ENCODE measurements at places on chromosomes 3 and 15.

DNA sequence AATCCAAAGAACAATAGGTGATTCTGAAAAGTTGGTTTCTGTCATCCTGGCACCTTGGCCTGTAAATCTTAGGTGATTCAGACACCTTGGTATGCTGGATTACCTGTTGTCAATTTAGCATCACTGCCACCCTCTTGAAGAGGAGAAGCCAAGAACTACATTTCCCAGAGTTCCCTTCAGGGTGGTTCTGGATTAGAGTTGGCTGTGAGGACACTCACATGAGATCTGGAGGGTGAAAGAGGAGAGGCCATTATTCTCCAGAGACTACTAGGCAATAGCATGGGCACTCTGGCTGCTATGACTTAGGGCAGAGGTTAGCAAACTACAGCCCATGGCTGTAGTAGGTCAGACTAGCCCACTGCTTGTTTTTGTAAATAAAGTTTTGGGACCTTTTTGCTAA lies 41.7 kb upstream of the CORO2B start:
- DNase-seq: no peak

DNA sequence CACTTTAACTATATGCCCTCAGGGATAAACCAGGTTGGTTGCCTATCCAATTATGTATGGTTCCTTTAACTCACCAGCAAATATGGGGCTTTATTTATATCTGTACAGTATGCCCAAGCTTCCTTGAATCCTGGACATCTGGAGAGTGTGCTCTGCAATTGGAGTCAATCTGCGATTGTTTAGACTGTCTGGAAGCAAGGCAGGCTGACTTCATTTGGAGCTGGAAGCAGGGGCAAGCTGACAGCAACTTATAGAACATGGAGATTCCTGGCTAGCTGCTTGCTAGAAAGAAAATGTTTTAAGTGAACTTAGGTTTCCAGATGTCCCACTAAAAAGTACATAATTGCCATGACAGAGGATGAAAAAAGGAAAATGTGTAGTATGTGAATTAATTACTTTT lies 63.7 kb upstream of the TPRG1 start:
- no peak for DNase-seq

DNA sequence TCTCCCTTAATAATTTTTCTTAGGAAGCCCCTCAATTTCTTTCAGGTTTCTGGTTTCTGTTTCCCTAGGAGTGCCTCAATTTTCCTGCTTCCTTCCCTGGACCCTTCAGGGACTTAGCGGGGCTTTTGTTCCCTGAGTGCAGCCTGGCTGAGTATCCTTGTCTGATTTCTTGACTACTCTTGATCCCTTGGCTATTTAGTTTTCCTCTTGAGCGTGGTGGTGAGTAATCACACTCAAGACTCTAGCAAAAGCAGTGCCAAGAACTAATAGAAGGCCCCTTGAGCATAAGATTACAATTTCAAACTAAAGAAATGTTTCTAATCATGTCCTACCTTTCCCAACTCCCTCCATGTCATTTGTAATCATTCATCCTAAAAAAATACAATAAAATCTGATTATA lies 94.3 kb upstream of the C3orf80 start:
- DNase-seq: no peak

DNA sequence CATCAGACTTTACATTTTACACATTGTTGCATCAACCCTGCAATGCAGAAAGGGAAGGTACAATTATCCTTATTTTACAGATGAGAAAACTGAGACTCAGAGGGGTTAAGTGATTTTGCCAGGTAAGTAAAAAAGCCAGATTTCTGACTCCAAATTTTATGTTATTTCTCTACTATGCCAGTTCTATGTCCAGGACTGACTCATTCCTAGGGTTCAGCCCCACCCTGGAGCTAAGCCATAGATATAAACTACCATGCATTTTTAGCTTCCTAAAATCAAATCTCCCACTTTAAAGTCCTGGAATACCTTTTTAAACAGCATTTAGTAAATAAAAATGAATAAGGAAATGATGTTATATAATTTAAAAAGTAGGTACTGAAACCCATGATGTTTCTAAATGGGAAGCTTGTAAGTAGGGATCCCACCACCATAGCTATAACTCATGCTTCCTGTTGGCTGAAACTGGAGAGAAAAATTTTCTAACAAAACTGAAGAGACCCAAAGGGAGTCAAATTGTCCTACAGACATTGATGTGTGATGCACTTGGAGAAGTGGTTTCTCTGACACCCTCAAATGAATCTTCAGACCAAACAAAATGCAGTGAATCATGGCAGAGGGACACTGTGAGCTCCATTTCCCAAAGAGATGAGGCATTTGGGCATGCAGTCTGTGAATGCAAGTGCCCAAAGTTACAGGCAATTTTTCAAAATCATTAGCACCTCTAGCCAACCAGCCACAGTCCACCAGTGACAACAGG lies 301.7 kb upstream of the UMPS start:
- no peak for DNase-seq

- no peak for DNase-seq
These were observed 32.5 kb downstream of the FNDC3B start for GRCh38 chr3:172071780-172072330.

DNA sequence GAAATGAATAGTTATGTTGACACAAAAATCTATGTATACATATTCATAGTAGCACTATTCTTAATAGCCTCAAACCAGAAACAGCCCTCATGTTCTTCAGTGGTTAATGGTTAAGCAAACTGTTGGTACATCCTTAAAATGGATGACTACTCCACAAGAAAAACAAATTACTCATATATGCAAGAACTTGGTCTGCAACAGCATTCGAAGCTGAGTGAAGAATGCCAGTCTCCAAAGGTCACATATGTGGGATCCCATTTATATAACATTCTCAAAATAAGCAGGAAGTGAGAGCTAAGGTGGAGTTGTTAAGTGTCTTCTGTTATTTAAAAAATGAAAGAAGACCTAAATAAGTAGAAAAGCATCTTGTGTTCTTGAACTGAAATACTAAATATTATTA lies 365.7 kb downstream of the GABRG3 start:
- DNase-seq: no peak

- no peak for DNase-seq
These were observed 1.2 kb downstream of the LSM3 start for GRCh38 chr3:14179795-14180194.

- no peak for DNase-seq
These were observed 44.2 kb upstream of the ZBED2 start for GRCh38 chr3:111639316-111639715.

- DNase-seq: no peak
These were observed 234.8 kb upstream of the GADL1 start for GRCh38 chr3:31129241-31129640.

Measured in GM13977 (cell line).